ENCODE measurements at places on chromosomes 4 and X.
A peak's percentile ranks its signal among the peaks of the same experiment; 100 is the strongest.

GRCh38 chr4:44652002-44652401 lies 577 bp upstream of the YIPF7 start:
- DNase-seq, result no peak

DNA sequence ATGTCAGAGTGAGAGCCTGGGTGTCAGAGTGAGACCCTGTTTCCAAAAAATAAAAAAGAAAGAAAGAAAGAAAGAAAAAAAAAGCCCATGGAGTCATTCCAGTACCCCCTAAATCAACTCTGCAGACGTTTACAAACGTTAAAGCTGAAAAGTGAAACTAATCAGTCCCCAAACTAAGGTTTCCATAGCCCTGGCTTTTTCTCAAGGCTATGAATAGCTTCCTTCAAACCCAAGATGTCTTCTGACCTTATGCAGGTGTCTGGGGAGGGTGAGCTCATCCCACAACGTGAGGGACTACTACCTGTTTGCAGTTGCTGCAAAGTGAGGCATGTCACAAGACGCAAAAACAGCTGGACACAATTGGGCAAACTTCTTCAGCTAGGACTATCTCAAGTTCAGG lies 144.0 kb downstream of the SH3KBP1 start:
- no peak for DNase-seq

GRCh38 chrX:50067435-50068284 lies 133.1 kb downstream of the AKAP4 start:
- no peak for DNase-seq

GRCh38 chr4:100981447-100982204 lies 365.7 kb downstream of the PPP3CA start:
- peak; percentile 11 for DNase-seq

- DNase-seq, result no peak
These were observed 132.1 kb downstream of the DIPK2B start for GRCh38 chrX:45068569-45068968.

DNA sequence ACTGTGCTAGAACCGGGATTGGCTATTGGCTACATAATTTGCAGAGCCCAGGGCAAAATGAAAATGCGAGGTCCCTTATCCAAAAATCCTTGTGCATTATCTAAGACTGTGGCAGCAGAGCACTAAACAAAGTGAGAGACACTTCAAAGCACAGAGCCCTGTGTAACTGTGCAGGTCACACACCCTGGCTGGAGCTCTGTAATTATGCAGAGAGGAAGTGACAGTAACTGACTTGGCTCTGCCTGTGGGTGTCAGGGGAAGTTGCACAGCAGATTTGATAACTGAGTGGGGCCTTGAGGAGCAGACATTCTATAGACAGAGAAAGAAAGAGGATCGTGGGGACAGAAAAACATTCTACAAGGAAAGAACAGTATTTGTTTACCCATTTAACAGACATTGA lies 173.5 kb upstream of the FMR1 start:
- DNase-seq, result no peak

GRCh38 chr4:183405303-183405702 lies 39.1 kb upstream of the CDKN2AIP start:
- no peak for DNase-seq

- no peak for DNase-seq
These were observed 27.6 kb downstream of the USP53 start for GRCh38 chr4:119240128-119240527.

- no peak for DNase-seq
These were observed 69.2 kb upstream of the MTM1 start for GRCh38 chrX:150499240-150499639.

DNA sequence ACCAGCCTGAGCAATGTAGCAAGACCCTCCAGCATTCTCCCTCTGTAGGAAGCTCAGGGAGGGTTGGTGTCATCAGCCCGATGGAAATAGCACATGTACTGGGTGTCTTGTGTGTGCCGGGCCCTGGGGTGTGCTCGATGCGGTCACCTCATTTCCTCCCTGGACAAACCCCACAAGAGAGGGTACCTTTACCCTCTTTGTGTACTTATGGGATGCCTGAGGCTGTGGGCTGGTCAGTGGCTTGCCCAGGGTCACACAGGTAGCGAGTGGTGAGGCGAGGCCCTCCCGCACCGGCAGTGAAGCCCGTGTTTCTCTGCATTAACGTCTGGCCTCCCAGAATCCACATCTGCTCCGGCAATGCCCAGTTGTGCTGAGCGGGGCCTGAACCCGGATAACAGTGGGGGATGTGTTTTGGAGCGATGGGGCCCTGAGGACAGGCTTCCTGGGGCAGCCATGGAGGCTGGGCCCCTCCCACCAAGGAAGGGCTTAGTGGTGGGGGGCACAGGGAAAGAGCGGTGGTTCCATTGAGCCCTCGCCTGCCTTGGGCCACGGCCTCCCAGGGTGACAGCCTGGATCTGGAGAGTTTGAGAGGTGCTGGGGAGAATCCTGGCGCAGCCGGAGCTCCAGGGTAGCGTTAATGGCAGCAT lies 8.1 kb downstream of the PSAPL1 start:
- DNase-seq, result no peak

DNA sequence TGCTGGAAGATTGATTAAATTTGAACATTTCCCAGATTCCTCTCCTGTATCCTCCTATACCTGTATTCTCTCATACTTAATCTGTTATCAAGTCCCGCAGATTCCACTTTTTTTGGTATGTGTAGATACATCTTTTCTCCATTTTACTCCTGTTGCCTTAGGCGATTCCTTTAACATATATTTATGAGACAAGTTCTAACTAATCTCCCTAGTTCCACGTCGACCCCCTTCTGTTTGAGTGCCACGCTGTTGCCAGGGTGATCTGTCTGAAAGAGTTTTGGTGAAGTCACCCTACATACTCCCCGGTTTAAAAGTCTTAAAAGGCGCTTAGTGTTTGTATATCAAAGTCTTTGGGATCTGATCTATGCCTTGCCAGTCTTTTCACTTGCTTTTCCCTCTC lies 2.4 kb downstream of the HNRNPH2 start:
- DNase-seq, result no peak

DNA sequence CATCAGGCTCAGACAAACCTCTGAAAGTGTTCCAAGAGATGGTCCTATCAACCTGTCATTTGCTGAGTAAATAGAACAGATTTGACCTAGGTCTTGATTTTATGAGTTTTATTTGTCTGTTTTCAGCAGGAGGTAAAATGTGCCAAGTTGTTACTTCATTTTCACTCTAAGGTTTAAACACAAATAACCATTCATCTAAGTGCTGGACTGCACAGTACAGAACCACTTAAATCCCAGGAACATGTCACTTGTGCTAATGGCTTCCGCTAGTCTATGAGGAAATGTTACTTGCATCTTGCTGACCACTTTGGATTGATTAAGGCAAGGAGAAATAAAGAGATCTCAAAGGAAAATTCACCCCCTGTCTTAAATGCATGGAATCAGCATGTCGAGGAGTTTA lies 660.7 kb downstream of the SMARCA1 start:
- DNase-seq, result peak; percentile 76

- no peak for DNase-seq
These were observed 52.2 kb downstream of the NALF2 start for GRCh38 chrX:69556060-69557011.

DNA sequence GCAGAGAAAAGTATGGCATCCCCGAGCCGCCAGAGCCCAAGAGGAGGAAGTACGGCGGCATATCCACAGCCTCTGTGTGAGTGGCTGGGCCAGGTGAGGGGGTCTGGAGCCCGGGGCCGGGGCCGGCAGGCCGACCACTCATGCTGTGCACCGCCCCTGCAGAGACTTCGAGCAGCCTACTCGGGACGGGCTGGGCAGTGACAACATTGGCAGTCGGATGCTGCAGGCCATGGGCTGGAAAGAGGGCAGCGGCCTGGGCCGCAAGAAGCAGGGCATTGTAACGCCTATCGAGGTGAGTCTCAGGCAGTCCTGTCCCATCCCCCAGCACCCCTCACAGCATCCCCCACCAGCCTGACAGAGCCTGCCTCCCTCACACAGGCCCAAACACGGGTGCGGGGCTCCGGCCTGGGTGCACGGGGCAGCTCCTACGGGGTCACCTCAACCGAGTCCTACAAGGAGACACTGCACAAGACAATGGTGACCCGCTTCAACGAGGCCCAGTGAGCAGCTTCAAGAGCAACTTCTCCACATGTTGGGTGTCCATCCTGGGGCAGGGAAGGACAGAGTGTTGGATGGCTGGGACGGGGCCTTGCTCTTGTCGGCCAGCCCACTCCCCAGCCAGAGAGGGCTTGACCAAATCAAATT lies 7.4 kb upstream of the UBA1 start:
- no peak for DNase-seq

GRCh38 chrX:105515561-105515960 lies 295.1 kb upstream of the TEX13A start:
- no peak for DNase-seq

DNA sequence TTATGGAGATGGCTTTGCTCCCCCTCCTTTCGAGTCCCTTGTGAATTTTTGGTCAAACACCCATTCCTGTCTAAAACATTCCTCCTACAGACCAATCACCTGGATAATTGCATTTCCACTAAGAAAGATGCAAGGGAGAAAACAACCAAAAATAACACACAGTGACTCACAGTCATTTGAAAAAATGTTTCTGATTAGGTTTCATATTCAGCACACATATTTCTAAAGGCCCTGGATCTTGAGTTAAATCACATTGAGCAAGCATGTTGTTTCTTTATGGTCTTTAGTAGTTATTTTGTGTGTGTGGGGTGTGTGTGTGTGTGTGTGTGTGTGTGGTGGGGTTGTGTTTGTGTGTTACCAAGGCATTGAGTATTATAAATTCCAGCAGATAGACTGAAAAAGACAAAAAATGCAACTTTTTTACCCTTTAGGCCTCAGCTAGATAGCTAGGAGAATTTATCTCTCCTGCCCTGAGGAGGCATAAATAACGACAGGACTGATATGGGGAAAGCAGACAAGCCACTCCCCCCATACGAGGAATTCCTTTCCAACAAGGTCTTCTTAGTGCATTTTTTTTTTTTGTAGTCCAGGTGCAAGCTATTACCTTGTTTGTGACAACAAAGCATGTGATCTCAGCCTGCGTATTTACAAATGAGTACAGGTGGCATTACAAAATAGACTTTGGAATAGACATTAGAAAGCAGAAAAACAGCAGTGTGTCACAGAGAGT lies 265.4 kb upstream of the ADGRL3 start:
- DNase-seq, result no peak

GRCh38 chr4:31678356-31678755 lies 958.2 kb downstream of the PCDH7 start:
- DNase-seq, result no peak

- peak; percentile 23 for DNase-seq
These were observed 432.1 kb upstream of the NR3C2 start for GRCh38 chr4:148874331-148874730.
